ENCODE measurements at places on chromosomes 12 and 14. TPM values are rescaled to one million over a fixed set of nuclear protein-coding genes. Genes with fewer than 3 reads are reported as not detected.

The EFCAB11 gene
- total RNA-seq: 16.1 TPM

The NTF3 gene
- 0.46 TPM for total RNA-seq

The KRT3 gene
- total RNA-seq: not detected

The SPX gene
- 0.29 TPM for total RNA-seq

The THAP2 gene
- total RNA-seq: 5.0 TPM

The SAMD15 gene
- total RNA-seq: 3.5 TPM

The ADAM21 gene
- 0.40 TPM for total RNA-seq

The P3H3 gene
- total RNA-seq: 28.1 TPM

The SRGAP1 gene
- total RNA-seq: 13.5 TPM

The CMA1 gene
- 0.29 TPM for total RNA-seq

The KRT74 gene
- not detected for total RNA-seq

The IL22 gene
- total RNA-seq: not detected

The TMEM229B gene
- 33.2 TPM for total RNA-seq

Measured in mucosa of gallbladder (tissue), 1 donor.